ENCODE measurements at places on chromosomes 4 and X.

DNA sequence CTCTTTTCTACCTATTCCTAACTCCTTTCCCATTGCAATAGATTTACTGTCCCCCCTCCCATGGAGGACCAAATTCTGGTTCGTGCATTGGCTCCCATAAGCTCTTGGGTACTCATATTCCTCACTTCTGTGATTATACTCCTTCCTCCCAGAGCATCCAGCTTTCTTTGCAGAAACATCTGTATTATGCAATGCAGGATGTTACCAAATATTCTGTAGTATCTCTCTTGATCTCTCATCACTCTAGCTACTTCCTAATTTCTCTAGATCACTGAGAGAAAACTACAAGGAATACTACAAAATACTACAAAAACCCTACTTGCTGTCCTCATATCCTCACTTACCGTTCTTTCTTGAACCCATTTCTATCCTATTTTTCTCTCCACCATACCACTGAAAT, 395.9 kb upstream of the HS3ST1 start:
- DNase-seq = no peak

DNA sequence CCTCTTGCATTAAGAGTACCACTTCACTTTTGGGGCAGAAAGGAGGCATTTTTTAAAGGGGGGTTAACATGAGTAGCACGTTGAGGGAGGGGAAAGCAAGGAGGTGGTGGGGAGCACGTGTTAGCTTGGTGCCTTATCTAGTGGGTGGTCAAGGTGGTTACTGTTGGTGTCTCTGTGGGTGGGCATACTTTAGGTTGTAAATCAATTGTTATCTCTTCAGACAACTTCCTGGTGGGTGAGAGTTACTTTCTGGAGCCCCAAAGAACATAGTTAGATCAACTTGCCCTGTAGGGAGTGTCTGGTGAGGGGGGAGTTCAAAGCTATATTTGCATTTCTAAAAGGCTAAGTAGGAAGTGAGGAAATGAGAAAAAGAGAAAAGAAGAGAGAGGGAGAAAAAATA, 297.7 kb upstream of the CLNK start:
- DNase-seq = no peak

GRCh38 chr4:48252313-48252712, 17.3 kb downstream of the TEC start:
- no peak for DNase-seq

GRCh38 chrX:40164751-40165150, 67.0 kb upstream of the BCOR start:
- DNase-seq = no peak

DNA sequence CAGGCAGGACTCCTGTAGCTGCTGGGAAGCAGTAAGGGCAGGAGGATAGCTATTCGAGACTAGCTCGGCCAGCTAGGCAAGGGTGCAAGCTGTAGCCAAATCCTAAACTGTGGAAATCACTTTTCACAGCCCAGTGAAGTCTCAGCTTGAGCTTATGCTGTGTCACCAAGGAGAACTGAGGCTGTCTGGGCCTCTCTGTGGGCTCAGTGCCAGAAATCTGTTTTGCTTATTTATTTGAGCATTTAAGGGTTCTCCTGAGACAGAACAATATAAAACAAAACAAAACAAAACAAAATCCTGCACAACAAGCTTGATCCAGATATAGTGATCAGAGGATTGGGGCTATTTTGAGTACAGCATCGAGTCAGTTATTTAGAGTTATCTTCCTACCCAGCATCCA, 97.5 kb downstream of the FANCB start:
- DNase-seq = no peak

GRCh38 chr4:5753366-5753765, 42.4 kb downstream of the EVC start:
- no peak for DNase-seq

DNA sequence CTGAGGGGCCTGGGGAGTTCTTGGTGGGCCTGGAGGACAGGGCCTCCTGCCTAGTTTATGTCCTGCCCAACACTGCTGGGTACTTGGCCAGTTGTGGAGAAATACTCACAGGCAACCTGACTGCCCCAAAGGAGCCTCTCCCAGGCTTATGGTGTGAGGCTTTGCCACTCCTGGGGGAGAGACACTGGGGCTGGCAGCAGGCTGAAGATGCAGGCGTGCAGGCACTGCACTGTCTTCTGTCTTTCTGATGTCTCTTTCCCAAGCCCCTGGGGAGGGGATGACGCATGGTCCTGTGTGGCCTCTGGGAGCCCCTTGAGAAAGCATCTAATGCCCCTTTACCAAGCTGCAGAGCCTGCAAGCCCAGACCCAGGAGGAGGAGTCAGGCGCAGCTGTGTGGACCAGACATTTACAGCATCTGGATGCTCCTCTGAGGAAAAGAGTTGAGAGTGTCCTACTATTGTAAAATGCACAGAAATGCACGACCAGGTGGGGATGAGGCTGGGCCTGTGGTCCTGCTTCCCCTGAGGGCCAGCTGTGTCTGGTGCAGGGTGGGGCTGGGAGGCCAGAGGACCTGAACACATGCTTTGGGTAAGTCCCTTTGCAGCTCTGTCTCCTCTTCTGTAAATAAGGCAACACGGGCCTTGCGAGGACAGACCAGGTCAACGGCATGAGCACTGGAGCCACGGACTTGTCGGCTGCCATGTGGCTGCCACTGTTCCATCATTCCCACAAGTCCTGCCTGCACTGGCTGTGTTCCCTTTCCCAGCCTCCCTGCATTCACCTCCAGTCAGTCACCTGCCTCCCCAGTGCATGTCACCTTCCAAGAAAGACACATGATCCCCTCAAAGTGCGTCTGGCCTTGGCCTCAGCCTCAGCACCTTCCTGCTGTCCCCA, 8.4 kb downstream of the TMEM271 start:
- no peak for DNase-seq

DNA sequence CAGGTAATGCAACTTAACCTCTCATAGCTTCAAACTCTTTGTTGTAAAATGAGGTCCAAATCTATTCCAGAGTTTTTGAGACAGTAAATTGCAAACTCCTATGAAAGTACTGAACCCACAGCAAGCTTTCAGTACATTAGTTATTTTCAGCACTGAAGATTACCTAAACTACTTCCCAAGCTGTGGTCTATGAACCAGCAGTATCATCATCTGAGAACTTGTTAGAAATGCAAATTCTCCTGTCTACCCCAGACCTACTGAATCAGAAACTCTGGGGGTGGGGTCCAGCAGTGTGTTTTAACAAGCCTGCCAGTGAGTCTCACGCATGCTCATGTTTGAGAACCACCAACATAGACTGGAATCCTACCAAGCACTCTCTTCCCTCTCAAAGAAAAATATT, 5.7 kb upstream of the CASP6 start:
- DNase-seq = no peak

GRCh38 chr4:183182873-183183725, 84.0 kb downstream of the WWC2 start:
- no peak for DNase-seq

DNA sequence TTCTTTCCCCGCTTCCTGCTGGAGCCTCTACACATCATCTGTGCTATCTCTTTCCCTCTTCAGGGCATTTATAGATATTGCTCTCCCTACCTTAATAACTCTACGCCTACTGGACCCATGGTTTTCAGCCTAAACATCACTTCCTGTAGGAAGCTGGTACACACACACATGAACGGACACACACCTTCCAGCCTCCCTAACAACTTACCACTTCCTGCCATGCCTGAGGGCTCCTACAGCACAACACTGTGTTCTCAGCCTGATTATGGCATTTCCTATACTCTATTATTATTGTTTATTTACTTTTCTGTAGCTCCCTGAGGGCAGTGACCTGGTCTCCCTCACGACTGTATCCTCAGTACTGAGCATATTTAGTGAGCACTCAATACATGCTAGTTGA, 163.6 kb upstream of the MAP3K15 start:
- no peak for DNase-seq

DNA sequence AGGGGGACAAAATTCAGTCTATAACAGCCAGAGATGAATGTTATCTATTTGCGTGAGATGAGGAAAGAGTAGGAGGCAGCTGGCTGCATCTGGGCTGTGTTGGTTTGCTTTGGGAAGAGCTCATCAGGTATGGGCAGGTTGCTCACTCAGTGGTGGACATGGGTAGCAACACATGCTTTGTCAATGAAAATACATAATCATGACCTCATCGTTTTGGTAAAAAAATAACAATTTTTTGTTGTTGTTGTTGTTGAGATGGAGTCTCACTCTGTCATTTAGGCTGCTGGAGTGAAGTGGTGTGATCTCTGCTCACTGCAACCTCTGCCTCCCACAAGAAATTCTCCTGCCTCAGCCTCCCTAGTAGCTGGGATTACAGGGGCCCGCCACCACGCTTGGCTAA, 16.3 kb upstream of the GLOD5 start:
- no peak for DNase-seq

DNA sequence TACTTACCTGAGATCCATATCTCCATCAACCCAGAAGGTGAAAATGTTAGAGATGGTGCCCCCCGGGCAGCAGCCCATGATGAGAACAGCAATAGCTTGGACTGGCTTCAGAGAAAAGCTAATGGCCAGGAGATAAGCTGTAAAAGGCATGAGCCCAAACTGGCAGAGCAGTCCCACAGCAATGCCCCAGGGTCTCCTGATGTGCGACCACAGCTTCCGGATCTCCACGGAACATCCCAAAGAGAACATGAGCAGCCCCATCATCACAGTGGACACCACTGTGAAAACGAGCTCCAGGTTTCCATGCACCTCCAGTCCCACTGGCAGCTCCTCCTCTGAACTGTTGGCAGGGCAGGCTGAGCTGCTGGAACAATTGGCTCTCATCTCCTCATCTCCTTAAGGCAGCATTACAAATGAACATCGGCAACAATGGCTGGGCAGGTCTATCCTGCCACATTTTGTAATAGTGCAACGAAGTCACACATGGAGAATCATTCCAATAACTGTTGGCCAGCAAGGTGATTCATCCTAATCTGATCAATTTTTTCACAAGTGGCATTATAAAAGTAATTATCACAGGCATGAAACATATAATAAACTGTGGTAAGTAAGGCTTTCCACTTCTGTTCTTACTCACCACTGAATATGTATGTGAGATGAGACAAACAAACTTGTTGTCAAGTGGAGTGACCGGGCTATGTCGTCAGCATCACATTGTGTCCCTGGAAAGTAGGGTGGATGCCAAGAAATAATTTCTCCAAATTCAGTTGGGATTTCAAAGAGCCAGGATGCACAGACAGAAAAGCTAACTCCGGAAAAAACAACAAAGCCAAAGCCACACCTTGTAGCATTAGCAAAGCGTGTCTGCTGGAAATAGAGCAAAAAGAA, at the start of gene SLC10A6:
Gene SLC10A6, minus strand, starts transcription at position 653 of the 888 bp plus-strand sequence. Its CDS starts 269 bp downstream, at position 384.
- DNase-seq = no peak

- DNase-seq = no peak
Measured at GRCh38 chr4:128376958-128377357, 89.3 kb upstream of the PGRMC2 start.

- DNase-seq = no peak
Measured at GRCh38 chrX:27918799-27919198, 62.5 kb downstream of the DCAF8L1 start.

- no peak for DNase-seq
Measured at GRCh38 chrX:10064736-10065135, 92.0 kb upstream of the CLCN4 start.

GRCh38 chrX:2242326-2242725, 258.4 kb downstream of the DHRSX start:
- DNase-seq = no peak

- no peak for DNase-seq
Measured at GRCh38 chr4:82905205-82905604, 4.7 kb downstream of the THAP9 start.

- no peak for DNase-seq
Measured at GRCh38 chrX:120111611-120112010, 4.1 kb downstream of the RHOXF1 start.

GRCh38 chr4:139552517-139553307, 3.3 kb downstream of the SETD7 start:
- no peak for DNase-seq

DNA sequence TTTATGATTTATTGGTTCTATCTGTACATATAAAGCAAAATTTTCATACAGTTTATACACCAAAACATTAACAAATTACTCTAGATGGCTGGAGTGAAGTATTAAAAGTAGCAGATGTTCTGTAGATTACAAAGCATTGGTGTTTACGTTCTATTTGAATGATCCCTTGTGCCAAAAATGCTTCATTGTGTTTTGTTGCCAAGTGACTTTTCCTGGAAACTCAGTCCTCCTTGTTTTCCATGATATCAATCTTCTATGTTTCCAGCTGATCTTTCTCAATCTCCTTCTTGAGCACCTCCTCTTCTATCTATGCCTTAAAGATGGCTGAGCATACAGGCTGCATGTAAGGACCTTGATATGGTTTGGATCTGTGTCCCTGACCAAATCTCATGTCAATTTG, 263.6 kb upstream of the CTSO start:
- no peak for DNase-seq

DNA sequence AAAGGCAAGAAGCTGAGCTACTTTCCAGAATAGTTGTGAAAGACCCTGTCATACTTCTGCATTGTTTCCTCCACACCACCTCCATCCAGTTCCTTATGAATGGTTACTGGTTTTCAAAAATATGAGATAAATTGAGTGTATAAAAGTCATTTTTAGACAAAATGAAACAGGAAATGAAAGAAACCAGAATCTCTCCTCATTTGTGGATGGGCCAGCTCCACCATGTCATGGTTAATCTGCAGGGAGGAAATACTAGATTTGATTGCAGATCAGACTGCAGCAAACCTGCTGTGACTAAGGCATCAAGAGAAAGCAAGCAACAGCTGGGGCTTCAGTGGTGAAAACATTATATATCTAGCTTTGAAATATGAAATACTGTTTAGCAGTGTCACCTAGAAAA, 23.8 kb downstream of the F9 start:
- DNase-seq = no peak

- no peak for DNase-seq
Measured at GRCh38 chr4:107258359-107258758, 222.2 kb upstream of the DKK2 start.

- peak; percentile 6 for DNase-seq
Measured at GRCh38 chr4:153916273-153916755, 127.4 kb upstream of the SFRP2 start.

DNA sequence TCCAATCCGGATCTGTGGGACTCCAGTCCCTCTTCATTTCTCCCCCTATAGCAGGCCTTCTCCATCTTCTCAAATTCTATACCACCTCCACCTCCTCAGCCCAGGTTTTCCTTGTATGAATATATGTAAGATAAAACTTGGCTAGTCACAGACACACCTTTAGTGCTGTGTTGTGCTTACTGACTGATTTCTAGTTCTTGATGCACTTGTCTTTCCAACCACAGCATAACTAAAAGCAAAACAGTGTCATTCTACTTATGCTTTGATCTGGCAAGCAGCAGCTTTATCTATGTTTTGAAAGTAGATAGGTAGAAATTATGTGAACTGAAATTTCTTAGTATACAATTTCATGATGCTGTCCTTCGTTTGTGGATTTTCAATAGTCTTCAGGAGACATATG, 47.5 kb downstream of the CCNI start:
- DNase-seq = no peak

Measured in activated naive CD8-positive, alpha-beta T cell treated with anti-CD3 and anti-CD28 coated beads, Interleukin-2, amount 50 U/mL, for 16 hours (primary cell).